Type B pancreatic cell (in vitro differentiated cells): ENCODE measurements at places on chromosomes 6 and 20.

DNA sequence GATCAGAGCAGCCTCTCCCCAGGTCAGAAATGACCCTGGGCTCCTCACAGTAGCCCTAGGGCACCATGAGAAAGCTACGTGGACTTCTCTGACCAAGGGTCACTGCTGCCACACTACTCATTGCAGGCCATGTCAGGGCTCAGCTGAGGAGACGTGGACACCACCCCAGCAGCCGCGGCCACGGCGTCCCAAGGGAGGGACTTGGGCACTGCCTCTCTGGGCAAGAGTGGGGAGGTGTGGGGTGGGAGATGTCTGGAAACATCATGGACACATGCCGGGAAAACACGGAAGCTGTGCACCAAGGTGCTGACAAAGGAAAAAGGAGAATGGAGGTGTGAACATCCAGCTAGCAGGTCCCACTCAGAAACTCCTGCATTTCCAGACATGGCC is 9.0 kb downstream of the GMEB2 start:
- H3K27me3 ChIP-seq = no peaks in the 10 kb centered on the region
- no peak overlapping the region for H3K4me3 ChIP-seq
- no peak overlapping the region for H3K27ac ChIP-seq
- peaks cover 6% of the 10 kb centered on the region for H3K4me1 ChIP-seq
- H3K36me3 ChIP-seq = peaks cover 25% of the 10 kb centered on the region
- DNase-seq = no peak

DNA sequence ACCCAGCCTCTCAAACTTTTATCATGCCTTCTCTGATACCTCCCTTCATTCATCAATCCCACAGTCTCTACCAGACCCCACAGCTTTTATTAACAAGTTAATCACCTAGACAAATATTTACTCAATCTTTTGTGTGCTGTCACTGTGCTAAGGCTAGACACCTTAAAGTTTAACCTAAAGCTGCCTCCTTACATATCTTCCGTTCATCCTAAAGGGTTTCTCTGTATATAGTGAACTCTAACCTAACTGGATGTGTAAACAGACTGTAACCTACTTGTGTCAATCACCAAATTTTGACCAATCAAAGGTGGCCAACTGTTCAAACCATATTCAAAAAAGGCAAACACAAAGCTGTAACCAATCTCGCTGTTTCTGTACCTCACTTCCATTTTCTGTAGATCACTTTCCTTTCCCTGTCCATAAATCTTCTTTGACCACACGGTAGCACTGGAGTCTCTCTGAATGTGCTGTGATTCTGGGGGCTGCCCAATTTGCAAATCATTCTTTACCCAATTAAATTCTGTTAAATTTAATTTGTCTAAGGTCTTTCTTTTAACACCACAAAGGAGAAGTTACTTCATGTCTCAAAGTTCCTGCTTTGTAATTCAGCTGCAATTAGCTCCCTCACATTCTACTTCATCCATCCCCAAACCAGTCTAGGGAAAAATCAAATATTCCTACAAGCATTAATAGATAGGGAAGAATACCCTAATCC is 72.5 kb downstream of the ARHGAP18 start:
- H3K27me3 ChIP-seq = no peaks in the 10 kb centered on the region
- no peaks in the 10 kb centered on the region for H3K36me3 ChIP-seq
- no peak overlapping the region for H3K4me3 ChIP-seq
- DNase-seq = no peak

- no peak for DNase-seq
- no peak overlapping the region for H3K4me3 ChIP-seq
- no peaks in the 10 kb centered on the region for H3K4me1 ChIP-seq
- no peaks in the 10 kb centered on the region for H3K27me3 ChIP-seq
- H3K27ac ChIP-seq = no peak overlapping the region
- H3K36me3 ChIP-seq = no peaks in the 10 kb centered on the region
Observed at GRCh38 chr6:169591616-169592015, 110.2 kb downstream of the WDR27 start.

DNA sequence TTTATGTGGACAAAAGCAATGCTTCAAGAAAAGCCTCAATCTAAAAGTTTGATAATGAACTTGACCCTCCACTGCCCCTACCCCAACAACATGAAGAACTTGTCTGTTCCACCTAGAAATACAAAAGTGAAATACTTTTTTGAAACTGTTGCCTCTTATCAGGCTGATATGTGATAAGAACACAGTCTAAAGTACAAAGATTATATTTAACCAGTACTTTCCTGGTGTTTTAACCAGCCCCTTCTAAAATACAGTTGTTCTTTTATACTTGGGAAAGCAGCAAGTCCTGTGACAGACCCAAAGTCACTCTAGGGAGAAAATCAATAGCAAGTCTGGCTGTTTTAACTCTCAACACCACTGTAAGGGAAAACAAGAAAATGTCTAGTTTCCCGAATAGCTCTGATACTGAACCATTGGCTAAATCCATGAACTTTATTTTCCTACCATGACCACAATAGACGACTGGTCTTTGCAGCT is 6.6 kb downstream of the OARD1 start:
- H3K27me3 ChIP-seq = no peaks in the 10 kb centered on the region
- no peak overlapping the region for H3K4me3 ChIP-seq

GRCh38 chr6:122747573-122747972 is 31.9 kb upstream of the FABP7 start:
- no peak overlapping the region for H3K27ac ChIP-seq
- DNase-seq = no peak
- no peak overlapping the region for H3K4me3 ChIP-seq
- no peaks in the 10 kb centered on the region for H3K4me1 ChIP-seq
- no peaks in the 10 kb centered on the region for H3K27me3 ChIP-seq
- H3K36me3 ChIP-seq = peaks cover 4% of the 10 kb centered on the region
